ENCODE measurements at places on chromosomes 13 and 19.

GRCh38 chr19:33492951-33493350, 28.6 kb downstream of the PEPD start:
- DNase-seq: no peak

DNA sequence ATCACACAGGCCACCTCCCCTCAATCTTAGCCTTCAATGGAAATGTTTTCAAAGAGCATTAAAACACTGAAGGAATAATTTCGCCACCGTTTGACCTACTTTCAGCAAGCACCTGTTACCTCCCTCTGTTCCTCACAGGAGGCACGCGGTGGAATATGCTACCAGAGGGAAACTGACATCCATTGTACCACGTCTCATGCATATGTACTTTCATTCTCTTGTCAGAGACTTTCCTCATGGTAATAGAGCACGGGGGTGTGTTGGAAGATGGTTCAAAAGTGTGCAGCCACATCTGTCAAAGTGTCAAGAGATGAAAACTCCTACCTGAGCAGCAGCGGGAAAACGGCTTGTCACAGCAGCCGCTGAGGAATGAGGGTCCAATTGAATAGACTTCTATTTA, 143.4 kb downstream of the NALCN start:
- DNase-seq: no peak

- no peak for DNase-seq
Observed at GRCh38 chr13:47798194-47798593, 202.9 kb downstream of the SUCLA2 start.

GRCh38 chr13:54232700-54233099, 1204.1 kb downstream of the OLFM4 start:
- no peak for DNase-seq

- DNase-seq: no peak
Observed at GRCh38 chr13:36770741-36771140, 48.3 kb upstream of the RFXAP start.

DNA sequence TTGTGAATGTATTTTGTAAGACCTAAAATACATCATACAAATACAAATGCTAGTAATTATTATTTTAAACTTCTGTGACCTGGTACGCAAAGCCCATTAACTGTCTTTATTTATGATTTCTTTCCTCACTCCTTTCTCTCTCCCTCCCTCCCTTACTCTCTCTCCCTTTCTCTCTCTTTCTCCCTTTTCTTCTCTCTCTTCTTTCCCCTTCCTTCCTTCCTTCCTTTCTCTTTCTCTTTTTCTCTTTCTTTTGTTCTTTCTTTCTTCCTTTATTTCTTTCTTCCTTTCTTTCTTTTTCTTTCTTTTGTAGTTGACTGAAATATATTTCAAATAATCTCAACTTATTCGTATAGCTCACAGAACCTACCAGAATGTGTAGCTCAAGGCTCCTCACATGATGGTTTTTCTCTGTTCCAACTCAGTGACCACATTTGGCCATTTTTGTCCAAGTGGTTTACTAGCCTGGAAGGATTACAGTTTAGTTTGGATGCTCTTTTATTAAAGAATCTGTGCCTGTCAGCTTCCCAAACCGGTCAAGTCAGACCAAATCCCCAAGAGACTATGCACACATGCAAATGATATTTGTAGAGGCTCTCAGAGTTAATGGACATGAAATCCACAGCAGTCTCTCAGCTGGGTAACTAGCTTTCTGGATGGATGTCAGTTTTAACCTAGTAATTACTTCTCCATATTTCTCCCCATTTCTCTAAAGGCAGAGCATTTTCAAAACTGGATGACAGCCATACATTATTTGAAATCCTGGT, 71.7 kb downstream of the POSTN start:
- DNase-seq: no peak

GRCh38 chr13:90979059-90979458, 368.4 kb upstream of the MIR17HG start:
- no peak for DNase-seq

DNA sequence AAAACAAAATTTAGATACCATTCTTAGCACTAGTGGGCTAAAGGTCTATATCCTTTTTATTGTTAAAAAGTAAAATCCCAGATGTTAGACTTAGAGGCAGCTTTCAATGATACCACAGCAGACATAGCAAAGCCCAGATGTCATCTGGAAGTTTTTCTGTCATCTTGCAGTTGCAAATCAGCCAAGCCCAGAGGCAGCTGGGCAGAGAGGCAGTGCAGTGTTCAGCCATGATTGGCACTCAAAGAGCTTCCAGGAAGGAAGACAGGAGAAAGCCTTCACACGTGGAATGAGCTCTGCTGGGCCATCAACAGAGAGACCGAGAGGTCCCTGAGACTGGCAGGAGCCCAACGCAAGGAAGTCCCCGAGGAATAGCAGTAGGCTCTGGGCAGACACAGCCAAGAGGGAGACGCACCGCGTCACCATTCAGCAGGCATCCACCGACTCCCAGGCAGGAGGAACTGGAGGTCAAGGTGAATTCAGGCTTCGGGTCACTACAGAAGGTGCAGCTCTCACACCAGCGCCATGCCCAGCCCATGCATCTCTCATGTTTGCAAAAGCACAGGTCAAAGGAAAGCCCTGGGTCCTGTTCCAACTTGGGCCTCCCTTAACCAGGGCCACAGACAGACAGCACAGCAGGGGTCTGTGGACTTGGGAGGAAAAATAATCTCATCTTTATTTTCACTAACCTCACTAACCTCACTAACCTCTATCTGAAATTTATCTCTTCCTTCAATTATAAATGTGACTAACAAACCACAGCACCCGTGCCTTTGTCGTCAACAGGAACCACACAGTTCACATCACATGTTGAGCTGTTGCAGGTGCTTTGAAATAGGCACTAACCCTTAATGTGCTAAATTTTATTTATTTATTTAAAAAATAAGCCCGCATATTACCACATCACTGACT, 54.9 kb downstream of the TUBGCP3 start:
- no peak for DNase-seq

- no peak for DNase-seq
Observed at GRCh38 chr19:2046046-2046907, 4.8 kb downstream of the MKNK2 start.

GRCh38 chr13:43924549-43925245, 45.0 kb downstream of the LACC1 start:
- no peak for DNase-seq

GRCh38 chr13:45809801-45810394, 41.7 kb downstream of the SIAH3 start:
- no peak for DNase-seq

- DNase-seq: no peak
Observed at GRCh38 chr13:104571161-104571892, 1505.1 kb upstream of the SLC10A2 start.

DNA sequence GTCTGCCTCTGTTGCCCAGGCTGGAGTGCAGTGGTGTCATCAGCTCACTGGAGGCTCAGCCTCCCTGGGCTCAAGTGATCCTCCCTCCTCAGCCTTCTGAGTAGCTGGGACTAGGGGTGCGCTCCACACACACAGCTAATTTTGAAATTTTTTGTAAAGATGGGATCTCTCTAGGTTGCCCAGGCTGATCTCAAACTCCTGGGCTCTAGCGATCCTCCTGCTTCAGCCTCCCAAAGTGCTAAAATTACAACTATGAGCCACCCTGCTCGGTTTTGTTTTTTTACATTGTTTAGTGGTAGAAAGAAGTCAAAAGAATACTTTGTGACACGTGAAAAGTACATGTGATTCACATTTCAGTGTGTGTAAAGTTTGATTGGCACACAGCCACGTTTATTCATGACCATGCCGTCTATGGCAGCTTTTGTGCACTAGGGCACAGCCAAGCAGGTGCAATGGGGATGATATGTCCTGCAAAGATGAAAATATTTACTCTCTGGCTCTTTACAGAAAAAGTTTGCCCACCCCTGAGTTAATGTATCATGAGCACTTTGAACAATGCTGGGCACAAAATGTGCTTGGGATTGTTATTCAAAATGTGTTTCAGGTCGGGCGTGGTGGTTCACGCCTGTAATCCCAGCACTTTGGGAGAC, 16.2 kb upstream of the NFIC start:
- DNase-seq: no peak

DNA sequence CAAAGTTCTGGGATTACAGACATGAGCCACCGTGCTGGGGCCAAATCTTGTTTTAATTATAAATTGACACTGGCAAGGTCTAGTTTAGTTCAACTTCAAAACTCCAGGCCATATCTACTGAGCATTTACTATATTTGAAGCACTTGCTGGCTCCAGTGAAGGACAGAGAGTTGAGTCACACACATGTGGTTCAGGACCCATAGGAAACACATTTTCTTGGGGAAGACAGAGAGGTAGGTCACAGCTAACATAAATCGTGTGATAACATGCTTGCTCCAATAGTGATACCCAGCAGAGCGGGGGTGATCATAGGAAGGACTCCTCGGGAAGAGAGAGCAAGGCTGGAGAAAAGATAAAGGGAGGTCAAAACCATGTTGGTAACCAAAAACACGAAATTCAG, 170.6 kb upstream of the TSC22D1 start:
- DNase-seq: no peak

GRCh38 chr13:29706923-29707322, 111.4 kb upstream of the SLC7A1 start:
- no peak for DNase-seq

DNA sequence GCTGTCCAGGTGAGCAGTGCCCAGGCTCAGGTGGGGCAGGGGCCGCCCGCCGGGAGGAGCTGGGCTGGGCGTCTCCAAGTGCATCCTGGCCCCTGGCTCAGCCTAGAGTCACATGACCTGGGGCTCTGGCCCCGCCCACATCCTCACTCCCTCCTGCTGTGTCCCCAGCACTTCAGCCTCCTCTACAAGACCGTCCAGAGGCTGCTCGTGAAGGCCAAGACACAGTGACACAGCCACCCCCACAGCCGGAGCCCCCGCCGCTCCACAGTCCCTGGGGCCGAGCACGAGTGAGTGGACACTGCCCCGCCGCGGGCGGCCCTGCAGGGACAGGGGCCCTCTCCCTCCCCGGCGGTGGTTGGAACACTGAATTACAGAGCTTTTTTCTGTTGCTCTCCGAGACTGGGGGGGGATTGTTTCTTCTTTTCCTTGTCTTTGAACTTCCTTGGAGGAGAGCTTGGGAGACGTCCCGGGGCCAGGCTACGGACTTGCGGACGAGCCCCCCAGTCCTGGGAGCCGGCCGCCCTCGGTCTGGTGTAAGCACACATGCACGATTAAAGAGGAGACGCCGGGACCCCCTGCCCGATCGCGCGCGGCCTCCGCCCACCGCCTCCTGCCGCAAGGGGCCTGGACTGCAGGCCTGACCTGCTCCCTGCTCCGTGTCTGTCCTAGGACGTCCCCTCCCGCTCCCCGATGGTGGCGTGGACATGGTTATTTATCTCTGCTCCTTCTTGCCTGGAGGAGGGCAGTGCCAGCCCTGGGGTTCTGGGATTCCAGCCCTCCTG, 16.8 kb upstream of the CELF5 start:
- no peak for DNase-seq

- DNase-seq: no peak
Observed at GRCh38 chr13:25966086-25966485, 85.7 kb downstream of the SHISA2 start.

DNA sequence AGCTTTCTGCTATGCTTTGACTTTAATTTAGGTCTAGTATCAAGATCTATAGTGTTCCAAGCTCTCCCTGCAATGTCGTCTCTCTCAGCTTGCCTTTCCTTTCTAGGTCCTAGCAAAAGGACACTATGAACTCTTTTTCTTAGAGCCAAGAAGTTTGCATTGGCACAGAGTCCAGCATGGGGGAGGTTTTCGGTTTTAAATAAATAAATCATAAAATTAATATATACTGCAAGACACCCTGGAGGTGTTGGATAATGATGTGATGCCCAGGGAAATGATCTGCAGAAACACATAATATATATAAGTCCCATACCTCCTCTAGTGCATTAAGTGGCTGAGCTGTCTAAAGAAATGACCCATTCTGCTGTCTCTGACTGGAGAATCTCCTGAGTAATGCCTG, 316.4 kb upstream of the MAB21L1 start:
- DNase-seq: no peak

DNA sequence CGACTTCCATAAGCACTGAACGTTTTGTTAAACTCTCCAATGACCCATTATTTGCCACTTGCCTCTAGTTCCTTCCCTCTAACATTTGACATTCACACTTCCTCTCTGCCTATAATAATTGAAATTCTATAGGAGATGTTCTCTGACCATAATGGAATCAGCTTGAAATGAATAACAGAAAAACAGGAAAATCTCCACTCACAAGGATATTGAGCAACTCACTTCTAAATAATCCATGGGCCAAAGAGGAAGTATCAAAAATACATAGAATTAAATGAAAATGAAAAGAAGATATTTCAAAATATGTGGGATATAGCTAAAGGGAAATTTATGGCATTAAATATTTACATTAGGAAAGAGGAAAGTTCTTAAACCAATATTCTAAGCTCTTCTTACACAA, 3.4 kb upstream of the FCGBP start:
- DNase-seq: no peak

DNA sequence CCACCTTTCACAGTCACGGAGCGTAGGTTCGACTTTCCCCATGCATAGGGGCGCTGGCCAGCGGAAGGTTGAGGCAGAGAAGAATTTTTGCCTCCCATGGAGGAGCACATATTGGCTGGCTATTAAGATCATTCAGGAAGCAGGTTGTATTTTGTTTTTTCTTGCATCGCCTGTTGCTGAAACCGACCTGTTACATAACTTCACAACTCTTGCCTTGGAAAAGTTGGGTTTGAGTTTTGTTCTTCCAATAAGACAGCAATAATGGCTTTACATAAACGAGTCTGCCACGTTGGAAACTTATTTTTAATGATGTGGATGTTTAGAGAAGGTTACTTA, 1.4 kb downstream of the UPF1 start:
- no peak for DNase-seq

GRCh38 chr19:54162241-54162805, 2.8 kb upstream of the LENG1 start:
- peak; percentile 70 for DNase-seq

DNA sequence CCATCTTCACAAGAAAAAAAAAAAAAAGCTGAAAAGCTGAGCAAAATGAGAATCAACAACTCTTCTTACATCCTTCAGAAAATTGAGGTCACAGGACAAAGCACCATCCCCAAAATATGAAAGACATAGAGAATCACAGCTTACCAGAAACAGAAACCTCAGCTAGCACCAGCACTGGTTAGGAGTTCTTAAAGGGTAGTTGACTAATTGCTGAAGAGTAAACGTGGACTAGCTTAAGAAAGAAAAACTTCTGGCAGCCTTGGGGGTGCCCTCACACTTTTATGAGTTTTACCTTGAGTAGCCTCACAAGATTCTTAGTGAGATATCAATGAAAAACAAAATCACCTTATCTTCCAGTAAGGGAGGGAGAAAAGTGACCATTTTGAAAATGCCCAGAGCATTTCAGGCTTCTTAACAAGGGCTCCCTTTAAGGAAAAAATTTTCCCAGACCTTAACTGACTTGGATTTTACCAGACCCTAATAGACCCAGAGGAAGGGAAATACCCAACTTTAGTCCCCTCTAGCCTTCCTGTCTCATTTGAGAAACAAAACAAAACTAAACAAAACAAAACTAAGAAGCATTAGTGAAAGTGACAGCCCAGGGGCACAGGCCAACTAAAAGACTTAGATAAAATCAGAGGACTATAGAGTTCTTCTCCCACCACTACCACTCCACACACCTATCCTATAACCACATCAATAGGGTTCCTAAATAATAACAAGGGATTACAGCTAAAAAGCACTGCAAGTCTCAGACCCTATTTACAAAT, 888.6 kb downstream of the DIAPH3 start:
- no peak for DNase-seq

All from effector CD4-positive, alpha-beta T cell (primary cell).